ENCODE measurements at places on chromosomes 1 and 21. TPM values are rescaled to one million over a fixed set of nuclear protein-coding genes. Genes with fewer than 3 reads are reported as not detected.

The NBPF26 gene
- total RNA-seq: 13.2 TPM

The FCGR1A gene
- total RNA-seq: 5.7 TPM

The AIRE gene
- 0.08 TPM for total RNA-seq

The CCDC181 gene
- total RNA-seq: 1.1 TPM

The LCE3E gene
- total RNA-seq: not detected

The SMIM1 gene
- 35.9 TPM for total RNA-seq

The ARMH1 gene
- total RNA-seq: 0.16 TPM

The ELF3 gene
- total RNA-seq: 0.59 TPM

The KRTAP10-5 gene
- total RNA-seq: not detected

The HSPB7 gene
- total RNA-seq: 2,192 TPM

The EPHA2 gene
- 8.1 TPM for total RNA-seq

The RGS18 gene
- 1.2 TPM for total RNA-seq

The AGT gene
- total RNA-seq: 102 TPM

The KLF18 gene
- total RNA-seq: not detected

The RUNX3 gene
- total RNA-seq: 1.3 TPM

The FCAMR gene
- total RNA-seq: not detected

The GJA8 gene
- not detected for total RNA-seq

The ITLN2 gene
- 0.97 TPM for total RNA-seq

The GJA4 gene
- total RNA-seq: 25.5 TPM

The ADAM30 gene
- not detected for total RNA-seq

The AKR7A3 gene
- total RNA-seq: not detected

The HSD3B1 gene
- total RNA-seq: not detected

The RPRD2 gene
- total RNA-seq: 22.5 TPM

The DOP1B gene
- 6.5 TPM for total RNA-seq

The GPR25 gene
- not detected for total RNA-seq

The TEX38 gene
- total RNA-seq: 0.35 TPM

The HDGF gene
- 139 TPM for total RNA-seq

The PTGFR gene
- total RNA-seq: 7.9 TPM

The TCEA3 gene
- 32.9 TPM for total RNA-seq

The UBL4B gene
- not detected for total RNA-seq

The GSTM1 gene
- not detected for total RNA-seq

The SKI gene
- 47.1 TPM for total RNA-seq

The TSPEAR gene
- total RNA-seq: 0.39 TPM

Data from left cardiac atrium (tissue), 4 donors.